ENCODE measurements at places on chromosomes 2 and 18.

DNA sequence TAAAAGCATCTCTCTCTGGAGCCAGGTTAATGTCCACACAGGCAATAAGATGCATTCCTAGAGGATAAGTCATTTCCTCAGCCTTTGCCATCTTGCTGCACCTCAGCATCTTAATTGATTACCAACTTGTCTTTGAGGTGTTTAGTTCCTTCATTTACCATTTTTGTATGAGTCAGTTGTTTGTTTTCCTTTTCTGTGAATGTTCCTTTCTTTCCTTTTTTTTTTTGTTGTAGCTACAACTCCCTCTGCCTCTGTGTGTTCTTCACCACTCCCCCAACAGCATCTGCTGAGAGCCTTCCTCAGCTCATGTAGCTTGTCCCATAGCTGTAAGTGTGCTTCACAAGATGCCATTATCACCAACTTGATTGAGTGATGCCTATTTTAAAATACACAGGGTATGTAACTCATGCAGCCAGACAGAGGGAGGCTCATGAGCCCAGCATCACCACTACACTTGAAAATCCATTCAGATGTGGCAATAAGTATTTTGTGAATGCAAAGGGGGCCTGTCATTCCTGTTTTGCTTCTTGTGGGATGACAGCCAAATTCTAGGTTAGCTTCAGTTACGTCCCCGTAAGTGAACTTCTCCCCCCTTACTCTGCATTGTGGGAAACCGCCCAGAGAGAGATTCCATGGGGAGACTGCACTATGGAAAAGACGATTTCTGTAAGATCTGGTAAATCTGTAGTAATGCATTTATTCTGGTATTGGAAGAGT lies 315.9 kb upstream of the ZEB2 start:
- DNase-seq, result no peak

- no peak for DNase-seq
Observed at GRCh38 chr2:160317181-160318099, 117.4 kb upstream of the ITGB6 start.

- DNase-seq, result no peak
Observed at GRCh38 chr2:56169521-56169920, 14.3 kb upstream of the CCDC85A start.

DNA sequence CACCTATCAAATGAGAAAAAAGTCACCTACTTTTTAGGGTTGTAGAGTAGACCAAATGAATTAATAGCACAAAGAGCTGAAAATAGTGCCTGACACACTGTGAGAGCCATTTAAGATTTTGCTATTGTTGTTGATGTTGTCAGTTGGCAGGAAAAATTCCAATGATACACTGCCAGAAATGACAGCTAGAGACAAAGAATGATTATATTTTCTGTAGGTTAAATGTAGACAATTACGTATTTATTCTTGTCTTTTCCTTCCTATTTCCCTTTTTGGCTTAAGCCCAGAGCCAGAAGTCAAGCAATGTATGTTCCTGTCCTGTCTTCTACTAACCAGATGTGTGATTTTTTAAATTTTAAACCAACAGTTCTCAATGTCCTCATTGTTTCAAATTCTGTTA lies 17.2 kb downstream of the NRXN1 start:
- DNase-seq, result no peak

DNA sequence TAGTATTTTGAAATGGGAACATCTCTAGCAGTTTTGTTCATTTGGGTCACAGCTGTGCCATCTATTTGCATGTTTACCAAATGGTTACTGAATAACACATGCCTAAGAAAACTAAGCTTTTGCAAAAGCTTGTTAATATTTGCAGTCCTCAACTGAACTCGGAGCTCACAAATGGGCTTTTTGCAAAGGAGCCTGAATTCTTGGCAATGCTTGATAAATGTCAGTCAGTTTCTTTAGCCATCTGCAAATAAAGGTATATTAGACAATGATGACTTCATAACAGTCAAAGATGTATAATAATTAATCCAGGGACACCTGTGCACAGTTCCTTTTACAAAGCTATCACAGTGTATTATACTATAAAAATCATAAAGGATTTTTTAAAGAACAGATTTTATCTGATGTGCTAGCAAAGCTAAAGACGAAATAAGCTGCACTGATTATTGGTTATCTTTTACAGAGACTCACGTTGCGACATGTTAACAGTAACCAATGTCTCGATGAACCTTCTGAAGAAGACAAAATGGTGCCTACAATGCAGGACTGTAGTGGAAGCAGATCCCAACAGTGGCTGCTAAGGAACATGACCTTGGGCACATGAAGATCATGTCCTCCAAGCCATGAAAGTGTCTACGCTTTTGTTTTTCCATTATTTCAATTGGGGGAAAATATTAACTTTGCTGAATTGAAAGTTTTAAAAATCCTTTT lies 248.4 kb upstream of the KCNJ3 start:
- no peak for DNase-seq

DNA sequence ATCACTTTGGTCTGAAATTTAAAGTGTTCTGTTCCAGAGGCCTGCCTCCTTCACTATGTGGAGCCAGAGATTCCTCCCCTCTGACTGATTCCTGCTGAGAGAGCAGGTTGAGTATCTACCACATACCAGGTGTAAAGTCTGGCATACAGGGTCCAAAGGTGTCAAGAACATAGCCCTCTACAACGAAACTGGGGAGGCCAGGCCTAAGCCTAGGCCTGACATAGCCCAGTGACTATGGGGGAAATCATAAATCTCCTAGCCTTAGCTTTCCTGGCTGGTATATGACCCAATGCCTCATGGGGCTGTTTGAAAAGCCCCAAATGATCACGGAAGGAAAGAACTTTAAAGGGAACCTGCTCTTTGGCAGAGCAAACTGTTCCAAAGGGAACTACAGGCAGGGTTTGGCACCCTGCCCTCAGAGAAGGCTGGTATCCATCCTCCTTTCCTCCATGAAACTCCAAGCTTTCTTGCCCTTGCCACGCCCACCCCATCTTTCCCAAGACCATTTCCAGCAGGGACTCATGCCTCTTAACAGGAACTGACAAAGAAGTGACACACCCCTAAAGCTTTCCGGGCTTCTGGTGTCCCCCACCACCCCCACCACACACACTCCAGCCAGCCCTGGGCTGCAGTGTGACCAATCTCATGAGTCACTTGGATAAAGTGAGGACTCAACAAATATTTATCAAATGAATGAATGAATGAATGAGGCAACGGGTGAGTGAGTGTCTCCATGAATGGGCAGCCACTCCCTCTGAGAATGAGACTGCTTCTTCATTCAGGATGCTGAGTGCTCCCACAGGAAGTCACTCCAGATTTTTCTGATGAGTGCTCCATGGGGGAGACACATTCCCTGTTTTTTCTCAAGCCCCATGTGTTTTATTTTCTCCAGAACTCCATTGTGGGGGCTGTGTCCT lies 114.5 kb upstream of the STPG4 start:
- DNase-seq, result no peak

DNA sequence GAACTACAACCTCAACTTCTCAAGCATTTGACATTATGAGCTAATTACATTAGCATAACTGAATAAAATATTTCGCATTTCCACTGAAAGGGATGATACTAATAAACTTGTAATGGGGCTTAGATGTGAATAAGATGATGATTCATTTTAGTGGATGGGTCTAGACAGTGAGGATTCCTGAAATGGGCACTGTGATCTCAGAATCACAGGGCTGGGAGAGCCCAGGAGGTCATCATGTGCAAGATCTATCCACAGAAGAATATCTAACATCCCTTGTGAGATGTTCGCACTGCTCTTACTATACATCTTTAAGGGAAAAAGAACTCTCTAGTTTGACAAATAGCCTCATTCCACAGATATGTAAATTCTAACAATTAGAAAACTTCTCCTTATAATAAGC lies 245.7 kb downstream of the DYM start:
- no peak for DNase-seq

DNA sequence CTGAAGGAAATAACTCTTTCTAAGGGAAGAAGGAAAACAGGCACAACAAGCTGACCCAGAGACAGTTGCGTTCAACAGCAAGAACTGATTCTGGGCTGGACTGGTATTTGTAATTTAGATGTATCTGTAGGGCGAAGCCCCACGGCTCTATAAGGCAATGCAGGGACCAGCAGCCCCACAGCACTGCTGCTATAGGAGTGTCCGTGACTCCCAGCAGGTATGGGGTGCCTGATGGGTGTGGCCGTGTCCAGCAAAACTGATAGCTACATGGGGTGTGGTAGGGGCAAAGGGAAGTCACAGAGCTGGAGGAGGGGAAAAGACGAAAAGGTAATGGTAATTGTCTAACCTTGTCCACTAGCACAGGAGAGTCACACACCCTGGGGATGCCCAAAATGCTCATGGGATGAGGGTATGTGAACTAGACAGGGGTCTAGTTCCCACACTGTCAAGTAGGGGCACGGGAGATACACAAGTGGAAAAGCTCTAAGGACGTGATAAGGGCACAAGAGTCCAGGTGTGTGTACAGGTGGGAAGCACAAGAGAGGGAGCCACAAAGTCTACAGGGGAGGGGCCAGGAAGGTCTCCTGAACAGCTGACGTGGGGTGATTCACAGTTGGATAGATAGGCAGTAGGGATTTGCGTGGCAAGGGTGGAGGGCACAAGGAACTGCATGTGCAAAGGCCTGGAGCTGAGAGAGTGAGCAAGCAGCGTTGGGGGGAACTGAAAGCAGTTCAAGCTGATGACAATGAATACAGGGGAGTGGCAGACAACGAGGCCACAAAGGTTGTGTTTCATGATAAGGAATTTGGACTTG lies 48.5 kb upstream of the ASPRV1 start:
- DNase-seq, result no peak

GRCh38 chr2:119425119-119425405 lies 6.6 kb upstream of the TMEM37 start:
- no peak for DNase-seq
